DMS53 (cell line): ENCODE measurements at places on chromosomes 12 and 14.

GRCh38 chr14:99522457-99522891 is 41.3 kb downstream of the CCNK start:
- DNase-seq, result peak; percentile 20

- DNase-seq, result no peak
Observed at GRCh38 chr12:116426391-116427136, 132.6 kb upstream of the MAP1LC3B2 start.

DNA sequence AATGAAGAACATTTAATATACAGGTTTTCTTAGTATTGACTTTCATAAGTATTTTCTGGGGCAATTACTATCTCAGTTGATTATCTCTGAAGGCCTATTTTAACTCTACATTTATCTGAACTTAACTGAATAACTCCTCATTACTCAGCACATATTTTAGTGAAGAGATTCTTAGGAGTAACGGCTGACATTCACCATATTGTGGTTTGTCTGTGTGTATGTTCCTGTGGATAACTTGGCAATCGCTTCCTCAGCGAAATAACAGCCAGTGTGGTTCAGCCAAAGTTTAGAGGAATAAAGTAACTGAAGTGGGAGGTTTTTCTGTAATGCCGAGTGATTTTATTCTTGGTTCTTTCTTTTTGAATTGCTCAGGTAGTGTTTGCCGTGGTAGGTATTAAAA is 168.0 kb downstream of the RAD51B start:
- DNase-seq, result no peak

- no peak for DNase-seq
Observed at GRCh38 chr14:102746634-102747438, 30.4 kb upstream of the TRAF3 start.

GRCh38 chr14:92935446-92935845 is 12.5 kb downstream of the CHGA start:
- no peak for DNase-seq

- no peak for DNase-seq
Observed at GRCh38 chr14:59254911-59255545, 66.6 kb downstream of the DAAM1 start.

- DNase-seq, result no peak
Observed at GRCh38 chr12:131962069-131962468, 12.3 kb downstream of the EP400 start.

- DNase-seq, result peak; percentile 30
Observed at GRCh38 chr12:116759783-116760621, 21.9 kb downstream of the RNFT2 start.

DNA sequence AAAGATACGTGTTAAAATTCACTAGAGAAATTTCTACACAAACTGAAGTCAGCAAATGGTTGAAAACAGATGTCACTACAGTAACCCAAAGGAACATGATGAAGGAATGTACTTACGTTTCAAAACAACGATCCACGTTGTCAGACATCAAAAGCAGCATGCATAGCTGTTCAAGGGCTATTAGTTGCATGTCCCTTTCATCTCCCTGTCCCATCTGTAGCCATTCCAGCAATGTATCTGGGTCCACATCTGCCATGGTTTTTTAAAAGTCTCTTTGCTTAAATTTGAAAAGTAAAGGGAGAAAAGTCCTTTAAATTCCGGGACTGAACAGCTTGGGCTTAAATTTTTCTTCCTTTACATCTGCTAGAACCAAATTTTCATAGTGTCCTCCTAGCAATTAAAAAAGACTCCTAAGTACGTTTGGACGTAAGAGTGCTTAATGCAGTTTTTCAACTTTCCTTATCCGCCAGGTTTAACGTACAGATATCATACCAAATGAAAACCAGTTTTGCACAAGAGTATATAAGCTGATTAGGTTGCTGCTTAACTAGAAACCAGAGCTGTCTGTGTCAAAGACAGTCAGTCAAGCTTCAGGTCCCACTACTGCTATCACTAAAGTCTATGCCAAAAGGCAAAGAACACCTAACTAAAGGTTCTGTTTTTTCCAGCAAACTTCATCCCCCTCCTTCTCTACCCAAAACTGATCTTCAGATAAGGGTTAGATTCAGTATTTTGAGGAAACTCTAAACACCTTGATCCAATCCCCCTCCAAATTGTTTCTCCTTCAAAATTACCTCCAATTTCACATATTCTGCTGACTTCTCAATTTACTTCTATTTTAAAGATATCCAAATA is 1.7 kb downstream of the HECTD1 start:
- peak; percentile 34 for DNase-seq

DNA sequence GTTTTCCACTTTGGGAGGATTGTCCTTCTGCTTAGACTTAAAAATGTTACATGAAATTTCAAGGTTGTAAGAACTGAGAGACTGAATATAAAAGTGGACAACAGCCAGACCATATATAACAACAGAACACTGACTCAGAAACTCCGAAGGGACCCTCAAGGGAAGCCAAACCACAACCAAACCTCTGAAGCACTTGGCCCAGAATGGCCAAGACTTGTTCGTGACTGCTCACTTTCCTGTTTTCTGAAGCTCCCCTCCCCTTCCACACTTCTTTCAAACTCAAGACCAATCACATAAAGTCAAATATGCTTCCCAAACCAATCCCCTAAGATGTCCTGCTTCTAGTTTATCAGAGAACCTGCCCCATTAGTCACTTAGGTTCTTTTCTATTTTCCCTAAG is 13.7 kb downstream of the OR6J1 start:
- no peak for DNase-seq

DNA sequence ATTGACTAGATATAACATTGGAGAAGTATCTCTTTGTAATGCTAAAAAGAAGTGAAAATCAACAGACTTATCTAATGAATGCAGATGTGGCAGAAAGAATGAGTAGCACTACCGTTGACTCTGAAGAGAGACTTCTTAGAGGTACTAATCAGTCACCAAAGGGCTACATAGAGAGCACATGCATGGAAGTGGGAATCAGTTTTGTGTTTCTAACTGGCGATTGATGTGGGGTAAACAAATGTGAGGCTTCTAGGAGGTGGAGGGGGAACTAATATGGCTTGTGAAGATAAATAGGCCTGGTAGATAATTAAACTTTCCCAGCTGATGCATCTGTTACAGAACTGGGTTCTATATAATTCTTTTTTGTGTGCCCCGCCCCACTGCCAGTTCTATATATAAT is 10.5 kb downstream of the COCH start:
- no peak for DNase-seq

DNA sequence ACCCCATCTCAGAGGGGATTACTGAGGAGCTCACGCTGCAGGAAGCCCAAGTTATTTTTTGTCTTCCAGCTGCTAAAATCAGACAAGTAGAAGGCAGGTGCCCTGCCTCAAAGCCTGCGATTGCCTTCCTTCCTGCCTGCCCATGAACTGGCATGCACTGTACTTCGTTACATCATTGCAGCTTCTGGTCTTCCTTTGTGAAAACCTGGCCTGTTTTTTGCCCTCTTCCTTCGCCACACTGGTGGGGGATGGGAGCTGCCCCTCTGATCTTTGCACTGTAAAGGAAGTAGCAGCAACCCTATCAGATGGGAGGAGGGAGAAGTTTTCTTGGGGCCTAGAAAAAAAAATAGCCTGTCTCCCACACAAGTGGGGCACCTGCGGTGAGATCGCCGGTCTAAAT is 1098.7 kb downstream of the BCL11B start:
- DNase-seq, result no peak

- DNase-seq, result no peak
Observed at GRCh38 chr12:74488134-74488533, 49.5 kb upstream of the ATXN7L3B start.

- no peak for DNase-seq
Observed at GRCh38 chr12:110174373-110174996, 50.3 kb downstream of the IFT81 start.

- no peak for DNase-seq
Observed at GRCh38 chr12:43235721-43236120, 316.3 kb downstream of the ADAMTS20 start.

DNA sequence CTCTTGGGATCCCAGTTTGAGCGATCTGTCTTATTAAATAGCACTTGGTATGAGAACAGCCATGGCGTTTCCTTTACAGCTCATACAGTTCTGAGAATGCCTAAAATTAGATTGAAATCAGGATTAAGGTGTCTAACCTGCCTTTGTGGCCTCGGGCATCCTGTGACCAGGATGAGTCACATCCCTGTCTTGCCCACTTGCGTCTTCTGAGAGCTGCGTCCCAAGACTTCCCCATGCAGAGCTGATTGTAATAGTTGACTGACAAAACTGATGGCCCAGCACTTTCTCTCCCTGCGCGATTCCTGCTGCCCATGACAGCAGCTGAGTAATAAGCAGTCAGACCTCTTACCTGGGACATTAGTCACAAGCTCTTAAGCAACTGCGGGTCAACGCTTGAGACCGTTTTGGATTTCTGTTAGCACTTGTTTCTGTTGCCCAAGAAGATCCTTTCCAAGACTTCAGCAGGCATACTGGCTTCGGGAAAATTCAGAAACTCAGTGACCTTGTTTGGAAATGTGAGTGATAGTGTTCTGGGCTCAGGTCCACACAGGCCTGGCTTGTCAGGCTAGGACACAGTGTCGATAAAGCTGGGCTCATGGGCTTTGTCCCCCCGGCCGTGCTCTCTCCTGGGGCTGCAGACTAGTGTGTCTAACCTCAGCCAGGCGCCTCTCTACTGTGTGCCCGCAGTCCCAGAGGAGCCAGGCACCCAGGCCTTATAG is 169.9 kb upstream of the HIF1A start:
- DNase-seq, result peak; percentile 77

GRCh38 chr12:120247621-120248030 is 17.9 kb downstream of the PXN start:
- no peak for DNase-seq

DNA sequence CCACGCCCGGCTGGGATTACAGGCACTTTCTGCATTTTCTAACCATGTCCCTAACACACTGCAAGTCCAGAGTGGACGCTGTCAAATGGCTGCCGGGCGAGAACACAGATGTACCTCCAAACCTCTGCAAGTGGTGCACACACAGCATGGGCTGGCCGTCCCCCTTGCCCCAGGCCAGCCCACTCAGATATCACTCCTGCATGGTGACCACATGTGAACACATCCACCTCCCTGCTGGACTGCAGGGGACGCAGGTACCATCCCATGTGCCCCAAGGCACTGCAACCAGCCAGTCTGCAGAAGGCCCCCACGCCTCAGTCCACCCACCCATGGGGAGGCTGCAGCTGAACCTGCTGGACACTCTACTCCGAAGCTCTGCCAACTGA is 14.0 kb downstream of the BRF1 start:
- no peak for DNase-seq

DNA sequence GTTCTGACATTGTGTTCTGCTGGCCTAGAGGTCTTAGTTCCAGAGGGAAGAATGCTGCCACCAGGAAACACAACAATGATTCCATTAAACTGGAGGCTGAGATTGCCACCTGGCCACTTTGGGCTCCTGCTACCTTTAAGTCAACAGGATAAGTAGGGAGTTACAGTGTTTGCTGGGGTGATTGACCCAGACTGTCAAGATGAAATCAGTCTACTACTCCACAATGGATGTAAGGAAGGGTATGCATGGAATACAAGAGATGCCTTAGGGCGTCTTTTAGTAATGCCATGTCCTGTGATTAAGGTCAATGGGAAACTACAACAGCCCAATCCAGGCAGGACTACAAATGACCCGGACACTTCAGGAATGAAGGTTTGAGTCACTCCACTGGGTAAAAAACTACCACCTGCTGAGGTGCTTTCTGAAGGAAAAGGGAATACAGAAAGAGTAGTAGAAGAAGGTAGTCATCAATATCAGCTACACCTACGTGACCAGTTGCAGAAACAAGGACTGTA is 852.6 kb downstream of the LRFN5 start:
- DNase-seq, result peak; percentile 36

DNA sequence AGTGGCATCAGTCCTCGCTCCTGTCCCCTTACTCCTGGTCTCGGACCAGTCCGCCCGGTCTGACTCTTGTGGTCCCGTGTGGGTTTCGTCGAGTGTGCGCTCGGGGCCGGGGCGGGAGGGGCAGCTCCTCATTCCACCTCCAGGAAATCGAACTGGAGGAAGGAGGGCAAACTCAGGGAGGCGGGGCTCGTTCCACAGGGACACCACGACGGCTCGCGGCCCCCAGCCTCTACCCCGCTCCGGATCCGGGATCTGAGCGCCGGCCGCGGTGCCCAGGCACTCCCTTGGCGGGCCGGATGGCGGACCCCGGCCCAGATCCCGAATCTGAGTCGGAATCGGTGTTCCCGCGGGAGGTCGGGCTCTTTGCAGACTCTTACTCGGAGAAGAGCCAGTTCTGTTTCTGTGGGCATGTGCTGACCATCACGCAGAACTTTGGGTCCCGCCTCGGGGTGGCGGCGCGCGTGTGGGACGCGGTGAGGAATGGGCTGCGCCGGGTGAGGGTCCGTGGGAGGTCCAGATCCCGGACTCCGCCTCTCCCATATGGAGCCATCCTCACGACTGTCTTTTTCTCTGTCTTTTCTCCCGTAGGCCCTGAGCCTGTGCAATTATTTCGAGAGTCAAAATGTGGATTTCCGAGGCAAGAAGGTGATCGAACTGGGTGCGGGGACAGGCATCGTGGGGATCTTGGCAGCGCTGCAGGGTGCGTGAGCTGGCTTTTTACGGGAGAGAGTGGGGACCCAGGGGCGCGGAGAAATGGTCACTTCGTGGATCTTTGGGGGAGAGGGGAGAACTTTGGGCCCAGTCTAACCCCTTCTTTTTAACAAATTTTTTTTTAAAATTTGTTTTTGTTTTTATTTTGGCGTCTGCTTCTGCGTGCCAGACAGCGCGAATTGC is at the start of gene EEF1AKMT3:
Gene EEF1AKMT3 (plus strand): TSS at position 186 of the 894 bp plus-strand sequence. CDS start 111 bp downstream, at position 297.
- peak; percentile 92 for DNase-seq

- peak; percentile 17 for DNase-seq
Observed at GRCh38 chr12:66633676-66634075, 45.2 kb downstream of the GRIP1 start.

- no peak for DNase-seq
Observed at GRCh38 chr12:100578923-100579322, 5.4 kb downstream of the GAS2L3 start.

GRCh38 chr12:94488463-94488862 is 28.8 kb upstream of the CEP83 start:
- DNase-seq, result peak; percentile 36

DNA sequence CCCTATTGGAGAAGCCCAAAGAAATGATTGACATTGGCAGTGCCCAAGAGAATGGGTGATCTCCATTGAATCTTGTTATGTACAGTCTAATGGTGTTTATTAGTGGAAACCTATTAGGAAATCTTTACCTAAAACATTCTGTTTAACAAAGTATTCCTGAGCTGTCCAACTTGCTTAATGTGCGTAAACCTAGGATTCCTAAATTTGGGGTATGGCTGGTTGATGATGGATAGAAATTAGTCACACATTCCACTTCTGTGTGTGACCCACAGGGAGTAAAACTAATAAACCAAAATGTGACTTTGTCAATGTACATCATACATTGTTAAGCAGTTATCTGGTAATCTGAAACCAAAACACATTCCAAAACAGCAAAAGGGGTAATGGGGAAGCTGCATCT is 761.3 kb downstream of the FSCB start:
- no peak for DNase-seq

DNA sequence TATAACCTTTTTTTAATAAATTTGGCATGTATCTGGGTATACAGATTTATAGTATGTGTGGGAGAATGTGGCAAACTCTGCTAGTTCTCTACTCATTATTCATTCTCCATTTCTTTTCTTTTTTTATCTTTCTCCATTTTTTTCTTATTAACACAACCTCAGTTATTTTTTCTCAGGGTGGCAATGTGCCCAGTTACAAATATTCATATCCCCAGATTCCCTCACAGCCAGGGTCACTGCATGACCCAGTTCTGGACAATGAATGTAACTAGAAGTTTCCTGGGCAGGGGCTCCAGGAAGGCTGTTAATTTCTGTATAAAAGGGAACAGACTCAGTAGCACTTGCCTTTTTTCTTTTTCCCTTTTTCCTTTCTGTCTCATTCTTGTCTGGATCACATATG is 95.6 kb downstream of the VCPKMT start:
- DNase-seq, result no peak
